ENCODE measurements at places on chromosomes 13 and 19.
A peak's percentile ranks its signal among the peaks of the same experiment; 100 is the strongest.

GRCh38 chr13:68019901-68020300 is 789.8 kb upstream of the PCDH9 start:
- DNase-seq = no peak

- DNase-seq = peak; percentile 77
Measured at GRCh38 chr19:34172661-34173192, 423 bp downstream of the LSM14A start.

GRCh38 chr13:35858665-35859064 is 272.5 kb downstream of the DCLK1 start:
- no peak for DNase-seq

DNA sequence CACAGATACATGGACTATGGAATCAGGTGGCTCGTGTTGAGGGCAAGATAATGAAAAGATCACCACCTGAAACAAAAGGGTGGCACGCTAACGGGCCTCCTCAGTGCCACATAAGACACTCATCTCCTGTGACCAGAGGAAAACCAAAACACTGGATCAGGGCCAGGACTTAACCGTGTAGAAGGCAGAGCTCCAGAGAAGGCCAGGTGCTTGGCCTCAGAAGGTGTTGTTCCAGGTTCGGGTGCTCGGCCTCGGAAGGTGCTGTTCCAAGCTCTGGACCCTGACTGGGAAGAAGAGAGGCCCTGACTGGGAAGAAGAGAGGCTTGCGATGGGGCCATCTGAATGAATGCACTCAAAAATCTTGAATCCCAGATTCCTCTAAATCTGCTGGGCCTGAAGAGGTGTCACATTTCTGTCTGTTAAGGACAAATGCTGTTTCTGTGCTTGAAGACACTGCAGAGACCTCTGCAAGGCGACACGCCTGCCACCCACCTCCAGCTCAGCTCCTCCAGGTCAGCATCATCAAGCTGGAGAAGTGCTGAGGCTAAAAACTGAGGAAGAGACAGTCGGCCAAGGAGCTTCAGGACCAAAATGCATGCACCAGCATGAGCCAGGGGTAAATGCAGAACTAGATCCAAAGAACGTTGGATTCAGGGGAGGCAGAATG is 2.7 kb upstream of the RASA3 start:
- no peak for DNase-seq

DNA sequence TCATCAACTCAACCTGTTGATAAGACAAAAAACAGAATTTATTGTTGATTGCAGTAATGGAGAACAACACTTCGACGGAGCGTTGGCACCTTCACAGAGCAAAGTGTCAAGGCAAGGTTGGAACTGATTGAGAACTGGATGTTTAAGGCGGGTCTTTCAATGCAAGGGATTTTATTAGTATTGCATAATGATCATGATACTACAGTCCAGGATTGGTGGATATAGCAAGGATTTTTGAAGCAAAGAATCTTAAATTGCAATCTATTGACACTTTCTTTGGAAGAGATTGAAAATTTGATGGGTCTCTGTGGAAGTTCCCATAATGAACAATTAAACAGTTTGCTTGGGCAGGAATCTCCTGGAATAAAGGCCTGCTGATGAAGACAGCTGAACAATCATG is 632 bp upstream of the ZNF235 start:
- DNase-seq = no peak

DNA sequence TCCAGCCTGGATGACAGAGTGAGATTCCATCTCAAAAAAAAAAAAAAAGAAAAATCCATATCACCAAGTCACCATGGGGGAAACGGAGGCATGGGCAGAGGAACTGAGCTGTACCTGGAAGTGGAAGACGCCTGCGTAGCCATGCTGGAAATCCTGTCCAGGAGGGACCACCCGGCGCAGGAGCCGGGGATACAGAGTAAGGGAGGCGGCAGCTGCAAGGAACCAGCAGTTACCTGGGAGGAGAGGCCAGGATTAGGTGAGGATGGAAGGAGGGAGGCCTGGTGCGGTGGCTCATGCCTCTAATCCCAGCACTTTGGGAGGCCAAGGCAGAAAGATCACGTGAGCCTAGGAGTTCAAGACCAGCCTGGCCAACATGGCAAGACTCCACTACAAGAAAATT is 2.0 kb downstream of the CAPN12 start:
- no peak for DNase-seq

GRCh38 chr13:40495621-40496001 is 170.8 kb downstream of the FOXO1 start:
- DNase-seq = no peak

DNA sequence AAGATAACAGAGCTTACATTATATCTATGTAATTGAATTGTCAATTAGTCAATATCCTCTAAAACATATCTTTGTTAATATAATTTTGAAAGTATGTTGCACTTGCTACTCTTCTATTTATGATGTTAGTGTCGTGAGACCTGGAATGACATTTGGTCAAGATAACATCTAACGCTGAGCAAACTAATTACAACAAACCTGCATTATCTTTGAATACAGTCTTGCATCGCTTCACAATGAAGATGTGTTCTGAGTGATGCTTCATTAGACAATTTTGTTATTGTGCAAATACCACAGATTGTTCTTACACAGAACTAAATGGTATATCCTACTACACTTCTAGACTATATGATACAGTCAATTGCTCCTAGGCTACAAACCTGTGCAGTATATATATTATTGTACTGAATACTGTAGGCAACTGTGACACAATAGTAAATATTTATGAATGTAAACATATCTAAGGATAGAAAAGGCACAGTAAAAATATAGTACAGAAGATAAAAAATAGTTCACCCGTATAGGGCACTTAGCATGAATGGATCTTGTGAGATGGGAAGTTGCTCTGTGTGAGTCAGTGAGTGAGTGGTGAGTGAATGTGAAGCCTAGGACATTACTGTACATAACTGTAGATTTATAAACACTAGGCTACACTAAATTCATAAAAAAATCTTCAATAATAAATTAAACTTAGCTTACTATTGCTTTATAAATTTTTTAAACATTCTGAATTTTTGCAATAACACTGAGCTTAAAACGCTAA is 1773.8 kb downstream of the PCDH9 start:
- peak; percentile 85 for DNase-seq

- DNase-seq = no peak
Measured at GRCh38 chr13:33904431-33904830, 86.5 kb downstream of the RFC3 start.

DNA sequence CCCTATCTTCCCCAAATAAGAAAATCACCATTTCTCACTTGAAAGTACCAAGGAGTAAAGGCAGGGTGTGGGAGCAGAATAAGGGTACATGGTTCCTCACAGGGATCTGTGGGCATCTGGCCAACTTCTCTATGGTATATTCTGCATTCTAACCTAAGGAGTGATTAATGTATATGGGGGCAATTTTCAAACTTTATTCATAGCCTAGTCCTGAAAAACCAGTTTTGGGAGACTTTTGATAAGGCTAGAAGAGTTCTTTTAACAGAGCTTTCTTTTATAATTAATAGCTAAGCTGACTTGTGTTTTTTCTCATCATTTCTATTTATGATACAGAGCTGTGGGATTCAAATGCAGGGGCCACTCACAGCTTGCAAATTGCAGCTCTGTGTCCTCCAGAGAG is 852 bp downstream of the SCEL start:
- DNase-seq = peak; percentile 11

- DNase-seq = no peak
Measured at GRCh38 chr13:87080100-87080779, 590.9 kb upstream of the SLITRK5 start.

GRCh38 chr19:31674503-31675192 is 325.4 kb upstream of the TSHZ3 start:
- DNase-seq = no peak

DNA sequence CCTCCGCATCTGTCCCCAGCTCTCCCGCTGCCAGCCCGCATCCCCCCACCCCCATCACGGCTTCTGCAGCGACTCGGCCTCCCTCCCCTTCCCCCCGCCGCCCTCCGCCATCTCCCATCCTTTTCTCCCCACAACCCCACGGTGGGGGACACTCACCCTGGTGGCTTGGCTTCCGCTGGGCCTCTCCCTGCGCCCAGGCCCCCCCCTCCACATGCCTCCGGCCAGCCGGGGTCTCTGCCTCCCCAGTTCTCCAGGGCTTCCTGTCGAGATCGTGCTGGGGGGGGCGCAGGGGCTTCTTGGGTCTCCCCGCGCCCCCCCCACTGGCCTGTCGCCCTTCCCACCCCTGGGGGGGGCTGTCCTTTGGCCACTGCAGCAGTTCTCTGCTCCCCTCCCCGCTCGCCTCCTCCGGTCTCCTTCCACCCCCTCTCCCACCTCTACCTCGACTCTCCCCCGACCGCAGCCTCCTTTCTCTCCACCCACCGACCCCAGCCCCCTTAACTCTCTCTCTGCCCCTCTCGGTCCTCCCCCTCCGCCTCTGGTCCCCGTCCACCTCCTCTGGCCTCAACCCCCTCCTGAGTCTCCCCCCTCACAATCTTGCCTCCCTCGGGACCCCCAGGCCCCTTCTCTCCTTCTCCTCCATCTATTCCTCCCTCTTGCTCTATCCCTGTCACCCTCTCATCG is 17.1 kb downstream of the LRRC4B start:
- no peak for DNase-seq

GRCh38 chr19:39133431-39134270 is 8.1 kb downstream of the PAK4 start:
- no peak for DNase-seq

DNA sequence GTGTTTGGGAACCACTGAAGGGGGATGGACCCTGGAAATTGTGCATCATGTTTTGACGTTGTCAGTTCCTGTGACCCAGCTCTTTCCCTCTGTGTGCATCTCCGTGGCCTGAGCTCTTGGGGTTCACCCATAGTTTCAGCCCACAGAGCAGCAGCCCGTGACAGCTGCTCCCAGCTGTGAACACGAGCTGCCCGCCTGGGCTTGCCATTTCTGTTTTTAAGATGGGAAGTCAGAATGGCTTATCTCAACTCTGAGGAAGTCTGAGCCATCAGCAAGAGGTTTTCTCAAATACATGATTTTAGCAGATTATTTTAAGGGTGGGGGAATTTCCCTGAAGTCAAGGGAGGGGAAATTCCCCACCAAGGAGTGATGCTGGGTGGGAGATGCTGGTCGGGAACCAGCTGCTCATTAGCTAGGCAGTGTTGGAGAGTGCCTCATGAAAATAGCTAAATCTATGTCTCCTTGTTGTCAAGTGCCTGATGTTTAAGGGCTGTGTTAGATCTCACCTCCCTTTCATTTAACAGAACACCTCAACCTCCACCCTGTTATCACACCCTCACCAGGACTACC is 34.8 kb upstream of the C1QTNF9 start:
- DNase-seq = no peak

GRCh38 chr13:113976711-113977684 is 3.1 kb upstream of the C13orf46 start:
- no peak for DNase-seq

DNA sequence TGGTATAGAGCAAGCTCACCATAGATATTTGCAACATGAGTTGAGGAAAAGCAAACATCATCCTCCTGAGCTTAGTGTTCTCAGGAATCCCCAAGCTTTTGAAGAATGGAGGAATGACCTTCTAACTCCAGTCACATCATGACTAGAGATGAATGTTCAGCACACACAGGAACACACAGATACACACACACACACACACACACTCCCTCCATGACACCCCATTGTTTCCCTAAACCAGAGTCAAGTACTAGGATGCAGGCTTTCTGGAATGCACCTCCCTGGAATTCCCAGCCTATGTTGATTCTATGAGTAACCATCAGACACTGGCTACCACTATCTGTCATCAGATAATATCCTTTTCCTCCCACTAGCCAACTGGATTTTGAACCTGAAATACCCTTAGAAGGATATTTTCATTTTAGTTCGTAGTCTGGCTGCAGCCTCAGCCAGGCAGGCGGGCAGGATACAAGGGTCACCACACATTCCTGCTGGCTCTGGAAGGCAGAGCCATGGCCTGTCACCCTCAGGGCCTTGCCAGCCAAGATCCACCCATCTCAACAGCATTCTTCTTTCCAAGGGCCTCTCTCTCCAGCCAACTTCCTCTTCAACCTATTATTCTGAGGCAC is 162.4 kb downstream of the FOXO1 start:
- no peak for DNase-seq

DNA sequence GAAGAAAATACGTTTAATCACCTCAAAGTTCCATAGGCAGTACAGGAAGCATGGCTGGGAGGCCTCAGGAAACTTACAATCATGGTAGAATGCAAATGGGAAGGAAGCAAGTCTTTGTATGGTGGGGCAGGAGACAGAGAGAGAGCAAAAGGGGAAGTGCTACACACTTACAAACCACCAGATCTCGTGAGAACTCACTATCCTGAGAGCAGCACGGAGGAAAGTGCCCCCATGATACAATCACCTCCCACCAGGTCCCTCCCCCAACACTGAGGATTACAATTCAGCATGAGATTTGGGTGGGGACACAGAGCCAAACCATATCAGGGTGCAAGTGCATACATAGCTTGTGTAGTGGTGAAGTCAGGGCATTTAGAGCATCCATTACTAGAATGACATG is 92.3 kb upstream of the ANKRD10 start:
- no peak for DNase-seq

- no peak for DNase-seq
Measured at GRCh38 chr13:24340608-24340955, 31.2 kb downstream of the C1QTNF9 start.

GRCh38 chr19:9565900-9566705 is 18.2 kb downstream of the ZNF121 start:
- DNase-seq = peak; percentile 8

DNA sequence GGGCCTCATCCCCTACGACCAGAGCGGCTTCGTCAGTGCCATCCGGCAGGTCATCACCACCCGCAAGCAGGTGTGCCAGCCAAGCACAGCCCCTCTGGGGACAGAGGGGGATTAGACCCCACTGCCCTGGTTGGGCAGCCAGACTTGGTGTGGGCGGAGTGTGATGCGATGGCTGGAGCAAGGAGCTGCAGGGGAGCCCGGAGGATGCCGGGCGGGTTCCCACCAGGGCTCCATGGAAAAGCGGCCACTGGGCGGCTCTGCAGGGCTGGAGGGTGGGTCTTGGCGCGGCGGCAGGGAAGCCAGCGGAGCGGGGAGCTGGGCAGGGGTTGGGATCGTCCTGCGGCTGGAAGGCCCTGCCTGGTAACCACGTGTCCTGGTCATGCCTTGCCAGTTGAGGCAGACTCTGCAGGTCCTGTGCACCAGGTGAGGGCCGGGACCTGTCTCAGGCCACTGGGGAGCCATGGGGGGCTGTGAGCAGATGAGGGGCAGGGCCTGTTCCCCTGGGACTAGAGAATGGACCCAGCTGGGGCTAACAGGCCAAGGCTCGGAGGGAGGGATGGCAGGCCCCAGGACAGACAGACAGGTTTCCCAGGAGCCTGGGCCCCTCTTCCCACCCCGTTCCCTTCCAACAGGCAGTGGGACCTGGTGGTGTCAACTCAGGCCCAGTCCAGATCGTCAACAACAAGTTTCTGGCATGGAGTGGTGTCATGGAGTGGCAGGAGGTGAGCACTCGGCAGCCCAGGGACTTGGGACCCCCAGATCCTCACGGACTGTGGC is 6.3 kb downstream of the PTOV1 start:
- peak; percentile 51 for DNase-seq

Measured in NCI-H69 (cell line).